ENCODE measurements at places on chromosomes 12 and 14.

DNA sequence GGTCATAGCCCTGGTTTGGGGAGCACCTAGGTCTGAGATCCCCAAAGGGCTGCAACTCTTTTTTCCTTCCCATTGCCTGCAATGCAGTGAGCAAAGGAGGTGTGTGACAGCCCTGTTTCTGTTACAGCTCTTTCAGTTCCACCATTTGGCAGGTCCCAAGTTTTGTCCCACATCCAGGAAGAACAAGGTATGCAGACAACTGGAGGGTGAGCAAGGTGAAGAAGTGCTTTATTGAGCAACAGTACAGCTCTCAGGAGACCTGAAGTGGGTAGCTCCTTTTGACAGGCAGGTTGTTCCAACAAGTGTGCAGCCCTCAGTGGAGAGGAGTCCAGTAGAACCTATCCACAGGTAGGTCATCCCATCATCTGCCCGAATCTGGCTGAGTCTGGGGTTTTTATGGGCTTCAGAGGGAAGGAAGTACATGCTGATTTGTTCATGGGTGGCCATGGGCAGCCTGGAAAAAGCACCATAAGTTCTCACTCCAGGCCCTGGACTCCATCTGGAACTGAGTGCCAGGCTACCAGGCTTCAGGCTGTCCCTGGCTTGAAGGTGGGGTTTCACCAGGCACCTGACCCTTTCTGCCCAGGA is 62.8 kb upstream of the NAV3 start:
- DNase-seq = no peak

DNA sequence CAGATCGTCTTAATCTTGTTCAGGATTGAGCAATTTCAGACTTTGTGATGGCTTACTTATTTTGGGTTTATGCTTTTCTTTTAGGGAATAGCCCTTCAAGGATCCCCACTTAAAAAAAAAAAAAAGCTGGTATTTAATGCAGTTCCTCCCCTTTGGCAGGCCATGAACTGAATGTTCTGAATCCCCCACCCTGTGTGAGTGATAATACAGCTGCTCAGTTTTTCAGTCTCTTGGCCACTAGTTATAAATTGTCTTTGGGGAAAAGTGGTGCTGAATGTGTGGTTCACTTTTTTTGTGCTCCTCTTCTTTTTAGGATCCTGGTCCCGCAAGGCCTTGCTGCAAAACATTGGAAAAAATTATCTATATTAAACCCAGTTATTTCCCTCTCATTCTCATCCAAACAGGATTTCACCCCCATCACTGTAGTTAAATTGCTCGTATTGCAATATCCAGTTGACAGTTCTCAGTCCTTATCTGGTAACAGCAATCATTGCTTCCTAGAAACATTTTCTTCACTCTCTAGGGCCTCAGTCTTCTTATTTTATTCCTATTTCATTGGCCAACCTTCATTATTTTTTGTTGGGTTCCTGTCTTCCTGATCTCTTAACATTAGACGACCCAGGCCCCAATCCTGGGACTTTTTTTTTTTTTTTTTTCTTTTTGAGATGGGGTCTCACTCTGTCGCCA is 73.1 kb upstream of the PAWR start:
- DNase-seq = no peak

GRCh38 chr12:9752145-9752933 is 8.4 kb downstream of the CD69 start:
- DNase-seq = no peak

DNA sequence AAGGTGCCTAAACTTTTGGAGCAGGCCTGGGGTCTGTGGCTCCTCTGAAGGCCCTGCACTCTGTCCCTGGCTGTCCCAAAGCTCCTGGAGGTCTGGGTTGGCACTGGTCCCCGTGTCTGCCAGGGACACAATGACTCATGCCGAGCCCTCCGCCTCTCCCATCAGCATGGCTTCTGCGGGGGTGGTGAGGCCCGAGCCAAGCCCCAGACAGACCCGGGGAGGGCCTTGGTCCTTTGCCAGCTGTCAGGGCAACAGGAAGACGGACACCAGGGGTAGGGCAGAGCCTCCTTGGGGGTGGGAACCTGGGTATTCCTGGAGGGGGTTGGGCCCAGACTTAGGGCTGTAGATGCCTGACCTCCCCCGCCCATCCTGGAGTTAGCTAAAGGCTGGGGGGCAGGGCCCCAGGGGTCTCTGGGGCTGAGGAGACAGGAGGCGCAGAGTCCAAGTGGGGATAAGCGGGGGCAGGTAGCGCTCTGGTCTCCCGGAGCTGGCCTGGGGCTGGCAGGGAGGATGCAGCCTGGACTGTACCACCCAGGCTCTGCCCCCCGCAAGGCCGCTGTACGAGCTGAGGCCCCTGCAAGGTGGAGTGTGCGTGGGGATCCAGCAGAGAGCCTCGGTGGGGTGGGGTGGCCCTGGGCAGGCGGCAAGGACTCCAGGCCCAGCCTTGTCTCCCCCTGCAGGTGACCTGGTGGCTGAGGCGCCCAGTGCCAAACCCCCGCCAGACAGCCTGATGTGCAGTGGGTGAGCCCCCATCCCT is 16.4 kb upstream of the PUS1 start:
- no peak for DNase-seq

DNA sequence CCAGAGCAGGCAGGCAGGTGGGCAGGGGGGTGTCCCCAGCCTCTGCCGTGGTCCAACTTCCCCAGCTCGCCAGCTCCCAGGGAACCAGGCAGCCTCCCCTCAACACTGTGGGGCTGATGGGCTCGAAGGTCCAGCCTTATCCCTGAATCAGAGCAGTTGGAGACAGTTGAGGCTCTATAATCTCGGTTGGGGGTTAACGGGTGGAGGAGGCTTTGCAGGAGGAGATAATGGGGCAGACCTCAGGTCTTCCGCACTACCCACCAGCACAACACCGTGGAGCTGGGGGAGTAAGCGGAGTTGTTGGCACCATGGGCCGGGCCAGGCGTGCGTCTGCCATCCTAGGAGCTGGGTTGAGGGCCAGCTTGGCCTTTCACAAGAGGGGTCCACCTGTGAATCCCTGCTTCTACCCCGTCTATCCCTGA is 13.9 kb upstream of the HDAC7 start:
- DNase-seq = no peak
